ENCODE measurements at places on chromosomes 7 and 10.

DNA sequence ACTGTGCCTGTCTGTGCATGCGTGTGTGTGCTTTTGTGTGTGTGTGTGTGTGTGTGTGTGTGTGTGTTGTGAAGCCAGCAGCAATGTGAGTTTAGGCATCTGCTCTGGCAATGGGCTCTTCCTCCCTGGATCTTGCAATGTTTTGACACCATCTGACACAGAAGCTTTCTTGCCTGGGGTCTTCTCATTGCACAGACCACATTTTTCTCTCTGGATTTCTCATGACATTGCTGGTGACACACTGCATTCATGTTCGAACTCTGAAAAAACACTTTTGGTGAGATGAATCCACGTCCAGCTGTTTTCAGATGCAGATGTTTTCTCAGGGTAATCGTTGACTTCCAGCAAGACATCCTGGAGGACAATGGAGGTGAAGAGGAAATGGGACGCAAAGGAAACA lies 63.0 kb upstream of the FZD8 start:
- no peak for DNase-seq

DNA sequence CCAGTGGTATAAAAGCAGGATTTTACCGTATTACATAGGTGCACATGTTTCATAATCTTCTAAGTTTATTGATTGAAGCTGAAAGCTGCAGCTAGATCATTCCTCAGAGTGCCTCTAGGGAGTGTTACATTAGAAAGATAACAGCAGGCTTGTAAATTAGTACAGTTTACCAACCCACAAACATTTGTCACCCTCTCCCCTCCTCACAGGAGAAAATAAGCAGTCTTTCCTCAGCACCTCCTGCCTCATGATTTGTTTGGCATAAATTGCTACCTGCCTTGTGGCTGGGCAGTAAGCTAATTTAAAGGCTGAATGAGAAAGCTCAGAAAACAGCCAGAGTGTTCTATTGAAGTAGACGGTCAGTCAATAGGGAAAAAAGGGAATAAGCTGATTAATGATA lies 74.2 kb downstream of the NXPH1 start:
- no peak for DNase-seq

GRCh38 chr10:69352569-69353264 lies 64.0 kb downstream of the TACR2 start:
- DNase-seq: no peak

- no peak for DNase-seq
Measured at GRCh38 chr10:19941206-19941880, 125.1 kb downstream of the PLXDC2 start.

DNA sequence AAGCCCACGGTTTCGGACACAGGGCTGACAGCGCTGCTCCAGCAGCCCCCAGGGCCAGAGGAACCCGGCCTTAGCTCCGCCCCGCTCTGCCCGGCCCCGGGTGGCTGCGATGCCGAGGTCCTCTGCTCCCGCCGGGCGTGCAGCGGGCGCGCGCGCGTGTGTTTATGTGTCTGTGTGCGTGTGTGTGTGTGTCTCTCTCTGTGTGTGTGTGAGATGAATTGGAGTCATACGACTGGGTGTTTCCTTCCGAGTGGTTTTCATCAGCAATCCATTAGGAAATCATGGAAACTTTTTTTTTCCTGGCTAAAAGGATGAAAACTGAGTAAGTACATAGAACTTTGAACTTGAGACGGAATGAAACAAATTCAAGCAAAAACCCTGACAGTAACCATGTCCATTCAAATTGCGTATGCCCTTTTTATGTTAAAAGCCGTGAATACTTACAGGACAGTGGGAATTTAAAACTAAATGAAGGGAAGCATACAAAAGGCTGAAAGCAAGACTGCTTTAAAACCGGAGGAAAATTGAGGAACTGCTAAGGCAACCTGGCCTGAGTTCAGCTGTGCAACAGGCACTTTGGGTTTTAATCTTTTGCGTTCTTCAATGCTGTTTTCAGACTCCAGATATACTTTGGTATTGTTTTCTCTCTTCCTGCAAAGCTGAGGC lies at the start of gene CPED1:
TSS of gene CPED1 (plus strand) at position 121 of the 666 bp plus-strand sequence. CDS start 911 bp downstream, outside the sequence.
- DNase-seq: no peak

GRCh38 chr7:73712773-73713172 lies 6.7 kb downstream of the STX1A start:
- DNase-seq: no peak

DNA sequence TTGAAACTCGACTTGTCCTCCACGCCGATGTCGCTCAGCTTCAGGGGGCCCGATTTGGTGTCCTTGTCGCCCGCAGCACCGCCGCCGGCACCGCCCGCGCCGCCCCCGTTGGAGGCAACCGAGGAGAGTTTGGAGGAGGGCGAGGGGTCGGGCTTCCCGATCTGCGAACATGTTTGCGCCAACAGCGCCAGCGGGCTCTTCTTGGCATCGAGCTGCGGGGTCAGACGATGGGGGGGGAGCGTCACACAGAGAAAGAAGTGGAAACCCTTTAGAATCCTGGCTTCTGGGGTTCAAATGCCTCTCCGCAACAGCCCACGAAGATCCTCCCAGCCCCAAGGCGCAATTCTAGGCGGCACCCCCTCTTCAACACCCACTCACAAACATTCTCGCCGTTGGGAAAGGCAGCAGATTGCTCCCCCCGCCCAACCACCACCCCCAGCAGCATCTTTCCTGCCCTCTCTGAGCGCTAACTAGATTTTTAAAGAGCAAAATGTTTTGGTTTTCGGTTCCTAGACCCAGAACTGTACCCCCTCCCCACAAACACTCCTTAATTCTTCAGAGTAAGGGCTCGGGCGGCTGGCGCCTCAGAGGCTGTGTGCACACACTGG lies 1.3 kb downstream of the ZNF503 start:
- no peak for DNase-seq

DNA sequence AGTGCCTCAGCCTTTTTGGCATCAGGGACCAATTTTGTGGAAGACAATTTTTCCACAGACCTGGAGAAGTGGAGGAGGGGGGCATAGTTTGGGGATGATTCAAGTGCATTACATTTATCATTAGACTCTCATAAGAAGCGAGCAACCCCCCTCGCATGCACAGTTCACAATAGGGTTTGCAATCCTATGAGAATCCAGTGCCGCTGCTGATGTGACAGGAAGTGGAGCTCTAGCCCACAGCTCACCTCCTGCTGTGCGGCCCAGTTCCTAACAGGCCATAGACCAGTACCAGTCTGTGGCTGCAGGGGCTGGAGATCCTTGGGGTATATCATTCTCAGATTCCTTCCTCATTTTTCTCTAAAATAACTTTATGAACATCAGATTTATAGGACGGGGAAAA lies 50.8 kb downstream of the ATAD1 start:
- no peak for DNase-seq

DNA sequence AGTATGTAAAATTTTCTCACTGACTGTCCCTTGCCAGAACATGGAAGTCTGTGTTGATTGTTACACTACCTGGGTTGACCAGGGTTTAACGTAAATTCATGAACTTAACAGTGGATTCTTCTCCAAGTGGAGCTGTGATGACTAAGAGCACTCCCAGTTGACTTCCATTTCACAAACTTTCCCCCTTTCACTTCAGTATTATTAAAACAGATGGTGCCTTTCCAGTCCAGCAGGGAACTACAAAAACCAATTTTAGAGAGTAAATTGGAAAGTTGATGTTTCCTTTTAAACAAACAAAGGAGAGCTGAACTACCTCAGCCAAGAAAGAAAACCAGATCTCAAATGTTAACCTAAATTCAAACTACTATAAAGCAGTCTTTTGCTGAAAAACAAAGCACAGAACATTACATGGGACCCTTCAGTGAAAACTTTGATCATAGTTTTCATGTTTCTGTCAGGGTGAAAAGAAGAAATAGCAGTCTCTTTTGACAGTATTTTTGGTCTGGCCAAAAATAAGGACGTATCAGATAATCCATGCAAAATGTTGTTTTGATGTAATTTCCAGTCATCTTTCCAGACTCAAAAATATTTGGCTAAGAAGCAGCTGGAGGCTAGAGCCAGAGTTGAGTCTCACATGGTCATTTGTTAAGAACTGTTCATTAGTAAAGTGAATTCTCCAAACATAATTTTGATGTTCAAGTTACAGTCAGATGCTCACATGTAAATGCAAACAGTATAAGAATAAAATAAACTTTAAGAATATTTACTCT lies 479.9 kb upstream of the AKR1E2 start:
- no peak for DNase-seq

- DNase-seq: no peak
Measured at GRCh38 chr7:154975984-154976383, 26.9 kb downstream of the PAXIP1 start.

GRCh38 chr10:33749067-33749735 lies 414.7 kb upstream of the NRP1 start:
- no peak for DNase-seq

GRCh38 chr7:116955340-116955739 lies 2.0 kb downstream of the ST7 start:
- DNase-seq: no peak

GRCh38 chr7:154484406-154484805 lies 432.2 kb downstream of the DPP6 start:
- DNase-seq: no peak

- DNase-seq: no peak
Measured at GRCh38 chr10:35533565-35533964, 71.6 kb upstream of the GJD4 start.

DNA sequence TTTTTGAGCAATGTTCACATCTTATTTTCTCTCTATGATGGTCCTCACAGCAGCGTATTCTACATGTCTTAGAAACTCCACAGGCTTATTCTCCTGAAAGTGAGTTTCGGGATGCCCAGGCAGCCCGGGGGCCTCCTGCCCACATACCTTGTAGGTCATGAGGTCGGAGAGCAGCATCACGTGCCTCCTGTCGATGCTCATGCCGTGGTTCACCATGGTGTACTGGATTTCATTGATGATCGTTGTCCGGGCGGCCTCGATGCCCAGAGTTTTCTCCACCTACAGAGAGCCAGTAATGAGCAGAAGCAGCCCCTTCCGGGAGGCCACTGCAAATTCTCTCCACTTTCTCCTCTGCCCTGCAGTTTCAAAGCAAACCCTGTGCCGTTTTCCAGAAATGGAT lies 48.0 kb downstream of the POLR3A start:
- DNase-seq: no peak

- DNase-seq: no peak
Measured at GRCh38 chr7:158741294-158741666, 36.7 kb upstream of the NCAPG2 start.

DNA sequence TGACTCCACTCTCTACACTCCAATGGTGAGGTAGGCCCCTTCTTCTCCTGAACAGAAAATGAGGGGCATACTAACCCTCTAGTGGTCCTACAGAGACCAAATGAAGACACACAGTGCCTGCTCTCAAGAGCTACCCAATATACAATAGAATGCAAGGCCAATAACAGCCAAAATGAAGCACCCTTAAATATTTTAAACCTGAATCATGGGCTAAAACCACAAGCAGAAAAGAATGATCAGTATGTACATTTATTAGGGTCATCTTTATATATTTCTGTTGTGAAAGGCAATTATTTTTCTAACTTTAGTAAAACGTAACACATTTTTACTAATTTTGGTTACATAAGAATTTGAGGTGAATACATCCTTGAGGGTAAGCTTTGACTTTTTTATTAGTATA lies 49.9 kb upstream of the COL1A2 start:
- DNase-seq: no peak

- no peak for DNase-seq
Measured at GRCh38 chr7:138338361-138338760, 121.7 kb upstream of the TRIM24 start.

DNA sequence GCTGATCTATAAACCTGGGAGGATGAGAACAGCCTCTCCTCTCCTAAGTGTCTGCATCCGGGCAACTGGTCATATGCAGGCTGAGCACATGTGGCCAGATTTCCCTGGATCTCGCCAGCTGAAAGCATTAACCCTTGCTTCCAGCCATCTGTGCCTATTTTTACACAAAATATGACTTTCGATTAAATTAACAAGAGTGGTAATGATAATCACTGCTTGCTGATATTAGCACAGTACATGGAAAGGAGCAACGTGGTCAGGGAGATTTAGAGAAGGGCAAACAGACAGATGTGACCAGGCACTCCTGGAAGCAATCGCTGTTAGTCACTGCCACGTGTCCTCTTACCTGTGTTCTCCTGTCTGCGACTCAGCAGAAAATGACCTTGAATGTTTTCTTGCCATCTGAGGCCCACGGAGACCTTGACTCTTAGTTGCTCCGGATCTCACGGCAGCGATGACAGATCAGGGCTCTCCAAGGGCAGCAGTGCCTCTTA lies 59.5 kb upstream of the NPTX2 start:
- no peak for DNase-seq

DNA sequence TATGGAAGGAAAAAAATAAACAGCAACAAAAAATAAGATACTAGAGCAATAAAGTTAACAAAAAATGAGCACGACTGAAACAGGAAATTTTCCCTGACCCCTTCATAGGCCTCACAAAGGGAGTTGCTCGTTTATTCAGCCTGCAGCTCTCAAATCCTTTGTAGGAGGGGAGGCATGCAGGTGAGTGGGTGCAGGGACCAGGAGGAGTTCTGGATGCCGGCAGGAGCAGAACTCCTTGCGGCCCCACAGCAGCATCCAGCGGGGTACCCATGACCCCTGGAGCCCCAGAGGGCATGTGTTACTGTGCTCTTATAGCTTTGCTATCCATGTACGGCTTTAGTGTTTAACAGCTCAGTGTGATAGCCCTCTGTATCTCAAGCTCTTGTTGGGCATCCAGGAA lies 5.8 kb downstream of the TAS2R39 start:
- DNase-seq: no peak

- DNase-seq: no peak
Measured at GRCh38 chr7:149714910-149715471, 58.4 kb downstream of the ZNF467 start.

- no peak for DNase-seq
Measured at GRCh38 chr7:157396316-157397035, 59.7 kb downstream of the DNAJB6 start.

GRCh38 chr10:46227571-46227935 lies 59.2 kb upstream of the ANTXRL start:
- DNase-seq: no peak

DNA sequence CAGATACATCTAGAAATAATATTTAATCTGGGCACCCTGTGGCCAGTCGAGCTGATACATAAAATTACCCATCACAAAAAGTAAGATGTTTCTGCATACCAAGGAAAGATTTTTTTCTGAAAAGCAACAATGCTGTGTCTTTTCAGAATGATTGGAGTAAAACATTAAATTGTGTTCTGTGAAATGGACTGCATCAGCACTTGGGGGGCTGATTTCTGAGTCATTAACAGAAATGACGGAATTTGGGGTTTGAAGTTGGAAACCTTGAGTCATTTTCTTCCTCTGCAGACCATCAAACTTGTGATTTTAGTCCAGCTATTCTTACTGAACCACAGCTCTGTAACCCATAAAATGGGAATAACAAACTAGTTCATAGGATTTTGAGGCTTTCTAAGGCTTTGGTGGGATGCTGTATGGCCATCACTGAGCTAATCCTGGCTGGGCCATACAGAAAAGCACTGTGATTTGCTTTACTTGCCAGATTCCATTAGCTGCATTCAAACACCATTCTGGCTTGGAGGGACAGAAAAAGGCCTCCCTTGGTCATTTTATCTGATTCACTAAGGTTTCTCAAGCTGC lies 739.4 kb upstream of the IGFBP3 start:
- DNase-seq: no peak

GRCh38 chr10:78002541-78003288 lies 26.6 kb downstream of the POLR3A start:
- DNase-seq: no peak

GRCh38 chr7:108211382-108212201 lies 81.4 kb upstream of the LAMB4 start:
- DNase-seq: no peak
